Ascending aorta (tissue), 2 donors: ENCODE measurements at places on chromosomes 12 and 14. TPM values are rescaled to one million over a fixed set of nuclear protein-coding genes. Genes with fewer than 3 reads are reported as not detected.

Gene TAS2R46
- total RNA-seq = 23.2 TPM

Gene GLT1D1
- total RNA-seq = 9.5 TPM

Gene MMP14
- total RNA-seq = 178 TPM

Gene KLHL33
- not detected for total RNA-seq

Gene STON2
- total RNA-seq = 54.0 TPM

Gene RTN1
- total RNA-seq = 52.3 TPM

Gene KLRC3
- total RNA-seq = not detected

Gene ZNF385A
- total RNA-seq = 53.2 TPM

Gene ITGB7
- 1.6 TPM for total RNA-seq

Gene HOXC13
- not detected for total RNA-seq

Gene CMTM5
- total RNA-seq = 2.9 TPM

Gene SAMD4A
- total RNA-seq = 66.0 TPM
